ENCODE measurements at places on chromosomes 12 and 14. TPM values are rescaled to one million over a fixed set of nuclear protein-coding genes. Genes with fewer than 3 reads are reported as not detected.

Gene NUAK1
- total RNA-seq: 12.0 TPM

Gene TAS2R14
- total RNA-seq: 0.83 TPM

Gene PTPRR
- total RNA-seq: 0.17 TPM

Gene TRHDE
- total RNA-seq: 0.19 TPM

Gene FITM1
- 0.13 TPM for total RNA-seq

Gene C12orf54
- not detected for total RNA-seq

Gene USP44
- 0.23 TPM for total RNA-seq

Gene NRIP2
- not detected for total RNA-seq

Gene RHOJ
- total RNA-seq: not detected

Gene MLXIP
- total RNA-seq: 22.0 TPM

Gene SYNJ2BP
- 10.2 TPM for total RNA-seq

Gene SLCO1B1
- total RNA-seq: 0.26 TPM

Gene CDKN3
- total RNA-seq: 84.0 TPM

Gene KLHDC2
- 33.1 TPM for total RNA-seq

Gene BCL11B
- total RNA-seq: 0.26 TPM

Gene CCDC175
- not detected for total RNA-seq

Gene TMEM229B
- total RNA-seq: 0.17 TPM

Gene SDS
- total RNA-seq: 0.64 TPM

Gene DMAC2L
- 12.4 TPM for total RNA-seq

Gene CLEC2A
- total RNA-seq: not detected

Gene PLEKHG3
- total RNA-seq: 52.3 TPM

Gene SERPINA4
- not detected for total RNA-seq

Gene PPM1H
- 7.0 TPM for total RNA-seq

Gene FAIM2
- 0.14 TPM for total RNA-seq

Gene GLT8D2
- 0.28 TPM for total RNA-seq

Gene TAS2R7
- not detected for total RNA-seq

Gene PLA2G1B
- total RNA-seq: not detected

Gene IL22
- not detected for total RNA-seq

Gene ASPG
- not detected for total RNA-seq

Gene CMA1
- total RNA-seq: not detected

Gene C1QL4
- total RNA-seq: 3.4 TPM

Gene SLC8B1
- total RNA-seq: 9.2 TPM

Gene P2RX2
- total RNA-seq: not detected

Gene TPH2
- not detected for total RNA-seq

Gene TAS2R46
- not detected for total RNA-seq

Gene BDKRB2
- 3.4 TPM for total RNA-seq

Gene SLC15A5
- total RNA-seq: not detected

Gene STYK1
- total RNA-seq: 0.23 TPM

Gene TSPAN31
- 17.4 TPM for total RNA-seq

Gene PKP2
- total RNA-seq: 2.1 TPM

Gene TAS2R50
- not detected for total RNA-seq

Gene GYS2
- not detected for total RNA-seq

Gene CAPZA3
- not detected for total RNA-seq

Gene ANKRD33
- 0.08 TPM for total RNA-seq

Gene KERA
- total RNA-seq: not detected

Gene FGF6
- total RNA-seq: not detected

Gene HOXC6
- 4.6 TPM for total RNA-seq

Gene CALM1
- total RNA-seq: 307 TPM

Gene OVCH1
- total RNA-seq: not detected

Gene FSCB
- not detected for total RNA-seq

Gene TEX52
- not detected for total RNA-seq

Gene LUM
- total RNA-seq: 0.27 TPM

Gene SLC2A14
- 0.08 TPM for total RNA-seq

Gene VRTN
- not detected for total RNA-seq

Gene GLIPR1L1
- not detected for total RNA-seq

Gene TCTN2
- 15.1 TPM for total RNA-seq
